ENCODE measurements at places on chromosomes 7 and 10. TPM values are rescaled to one million over a fixed set of nuclear protein-coding genes. Genes with fewer than 3 reads are reported as not detected.
A peak's percentile ranks its signal among the peaks of the same experiment; 100 is the strongest.

DNA sequence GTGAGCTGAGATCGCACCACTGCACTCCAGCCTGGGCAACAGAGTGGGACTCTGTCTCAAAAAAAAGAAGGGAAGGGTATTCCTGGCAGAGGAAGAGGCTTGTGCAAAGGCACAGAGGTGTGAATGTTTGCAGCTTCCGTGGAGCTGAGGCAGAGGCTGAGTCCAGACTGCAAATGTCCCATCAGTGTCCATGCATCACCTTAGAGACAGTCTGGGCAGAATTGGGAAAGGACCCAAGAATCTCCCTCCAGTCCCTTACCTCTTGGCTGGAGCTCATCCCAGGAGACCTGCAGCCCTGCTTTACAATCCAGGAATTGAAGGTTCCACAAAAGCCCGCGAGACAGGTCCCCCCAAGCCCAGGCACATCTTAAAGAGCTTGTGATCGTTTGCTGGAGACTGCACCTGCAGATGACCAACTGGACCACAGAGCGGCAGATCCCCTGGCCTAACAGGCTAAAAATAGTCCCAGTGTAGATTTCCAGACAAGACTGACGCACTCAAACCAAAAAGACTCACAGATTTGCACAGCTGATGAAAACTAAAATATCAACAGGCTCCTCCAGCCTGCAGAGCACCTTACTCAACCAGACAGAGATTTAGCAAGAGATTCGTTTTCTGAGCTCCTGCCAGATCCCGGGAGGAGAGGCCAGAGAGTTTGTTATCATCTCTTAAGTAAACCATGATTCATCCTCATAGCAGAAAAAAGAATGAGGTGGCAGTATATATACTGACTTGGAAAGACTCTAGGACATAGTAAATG is 22.9 kb upstream of the NANOS1 start:
- DNase-seq, result peak; percentile 34

ZNF479 gene
- total RNA-seq, result not detected

- DNase-seq, result no peak
Measured at GRCh38 chr7:45579391-45579801, 5.2 kb downstream of the ADCY1 start.

PPIA gene
- total RNA-seq, result 1,057 TPM

PROSER2 gene
- total RNA-seq, result 71.6 TPM

DNA sequence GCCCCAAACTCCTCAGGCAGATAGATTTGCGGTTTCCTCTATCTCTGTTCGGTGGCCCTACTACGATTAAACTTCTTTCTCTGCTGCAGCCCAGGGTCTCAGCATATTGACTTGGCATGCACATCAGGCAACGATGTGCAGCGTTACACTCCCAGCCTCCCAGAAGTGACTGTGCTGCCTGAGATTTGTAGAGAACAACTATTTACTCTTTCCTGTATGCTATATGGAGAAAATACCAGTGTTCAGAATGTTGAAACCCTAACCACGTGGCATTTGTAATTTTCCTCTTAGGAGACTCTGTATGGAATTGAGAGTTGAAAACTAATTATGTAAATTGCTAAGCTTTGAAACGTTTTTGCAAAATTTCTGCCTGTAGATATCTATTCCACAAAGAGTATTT is 50.9 kb downstream of the GNAI1 start:
- DNase-seq, result no peak

DNA sequence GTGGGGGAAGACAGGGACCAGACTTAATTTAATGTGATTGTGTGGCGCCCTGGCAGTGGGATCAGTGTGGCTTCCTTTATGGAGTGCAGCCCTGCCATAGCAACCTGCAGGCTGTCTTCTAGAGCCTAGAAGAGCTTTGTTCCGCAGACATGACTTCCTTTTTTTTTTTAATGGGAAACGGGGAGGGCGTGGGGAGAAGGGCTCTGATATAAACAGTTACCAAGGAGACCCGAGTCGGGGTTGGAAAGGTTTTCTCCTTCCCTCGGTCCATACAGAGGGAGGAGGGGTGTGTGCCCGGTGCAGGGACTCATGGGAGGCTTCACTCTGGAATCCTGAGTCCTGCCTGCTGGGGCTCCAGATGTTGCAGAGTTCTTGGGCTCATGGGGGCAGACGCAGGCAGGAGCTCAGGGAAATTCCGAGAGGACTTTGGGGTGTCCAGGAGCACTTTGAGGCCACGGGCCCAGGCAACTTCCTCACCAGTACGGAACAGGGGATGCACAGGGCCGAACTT is 26.9 kb downstream of the TMEM120A start:
- DNase-seq, result no peak

GRCh38 chr10:92313750-92314149 is 22.8 kb downstream of the MARCHF5 start:
- DNase-seq, result no peak

DNA sequence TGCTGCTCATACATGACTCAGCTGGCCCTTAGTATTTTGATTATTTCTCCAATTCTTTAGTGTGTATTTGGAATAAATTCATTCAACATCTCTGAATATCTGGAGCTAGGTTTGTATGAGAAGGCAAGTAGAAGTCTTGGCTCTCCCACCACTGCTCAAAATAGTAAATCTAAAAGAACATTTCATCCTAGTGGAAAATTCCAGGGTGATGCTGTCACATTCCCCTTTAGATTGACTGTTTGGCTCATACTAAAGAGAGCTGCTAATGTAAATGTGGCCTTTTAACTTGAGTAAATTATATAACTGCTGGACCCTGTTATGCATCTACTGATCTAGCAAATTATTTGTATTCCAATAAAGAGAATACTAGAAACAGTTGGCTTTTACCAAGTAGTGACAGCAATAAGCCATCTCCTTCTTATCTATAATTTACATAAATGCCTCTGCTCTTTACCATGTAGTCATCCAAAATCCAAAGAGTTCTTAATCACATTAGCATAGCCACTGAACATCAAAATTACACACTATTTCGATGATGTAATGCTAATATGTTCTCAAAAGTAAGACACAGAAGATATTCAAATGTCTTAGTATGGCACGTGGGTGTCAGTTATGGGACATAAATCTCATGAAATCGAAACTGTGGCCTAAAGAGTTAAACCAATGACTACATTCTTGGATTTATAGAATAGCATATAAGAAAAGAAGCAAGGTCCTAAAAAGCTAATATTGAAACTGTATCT is 86.9 kb upstream of the KCND2 start:
- DNase-seq, result no peak

NUDT13 gene
- total RNA-seq, result 10.5 TPM

- DNase-seq, result no peak
Measured at GRCh38 chr7:130970196-130970595, 236.2 kb upstream of the KLF14 start.

DNA sequence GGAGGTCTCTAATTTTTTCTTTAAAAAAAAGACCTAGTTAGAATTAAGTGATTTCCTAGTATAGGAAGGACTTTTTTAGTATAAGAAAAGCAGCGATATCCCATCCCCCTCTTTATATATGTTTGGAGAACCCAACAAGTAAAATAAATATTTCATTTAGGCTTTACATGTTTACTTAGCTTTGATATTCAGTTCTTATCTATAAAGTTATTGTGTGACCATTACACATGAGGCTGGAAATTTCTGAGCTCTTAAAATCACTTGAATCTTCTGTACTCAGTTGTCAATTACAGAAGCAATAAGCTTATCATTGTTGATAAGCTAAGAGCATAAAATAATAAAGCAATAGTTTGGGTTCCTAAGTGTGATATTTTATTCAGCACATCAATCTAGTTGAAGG is 89.7 kb downstream of the AASS start:
- no peak for DNase-seq

DNA sequence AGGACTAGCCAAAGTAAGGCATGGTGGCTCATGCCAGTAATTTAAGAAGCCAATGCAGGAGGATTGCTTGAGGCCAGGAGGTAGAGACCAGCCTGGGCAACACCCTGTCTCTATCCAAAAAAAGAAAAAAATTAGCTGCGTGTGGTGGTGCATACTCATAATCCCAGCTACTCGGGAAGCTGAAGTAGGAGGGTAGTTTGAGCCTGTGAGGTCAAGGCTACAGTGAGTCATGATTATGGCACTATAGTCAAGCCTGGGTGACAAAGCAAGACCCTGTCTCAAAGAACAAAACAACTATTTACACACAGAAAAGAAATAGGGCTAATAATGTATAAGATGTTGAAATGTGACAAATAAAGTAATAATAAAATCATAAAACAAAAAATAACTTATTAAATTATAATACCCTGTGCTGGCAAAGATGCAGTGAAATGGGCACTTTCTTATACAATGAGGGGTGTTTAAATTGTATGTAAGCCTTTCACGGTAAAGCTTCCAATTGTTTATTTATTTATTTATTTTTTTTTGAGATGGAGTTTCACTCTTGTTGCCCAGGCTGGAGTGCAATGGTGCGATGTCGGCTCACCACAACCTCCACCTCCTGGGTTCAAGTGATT is 175.2 kb downstream of the TPST1 start:
- no peak for DNase-seq

- DNase-seq, result no peak
Measured at GRCh38 chr7:43138710-43139109, 26.3 kb downstream of the HECW1 start.

DNA sequence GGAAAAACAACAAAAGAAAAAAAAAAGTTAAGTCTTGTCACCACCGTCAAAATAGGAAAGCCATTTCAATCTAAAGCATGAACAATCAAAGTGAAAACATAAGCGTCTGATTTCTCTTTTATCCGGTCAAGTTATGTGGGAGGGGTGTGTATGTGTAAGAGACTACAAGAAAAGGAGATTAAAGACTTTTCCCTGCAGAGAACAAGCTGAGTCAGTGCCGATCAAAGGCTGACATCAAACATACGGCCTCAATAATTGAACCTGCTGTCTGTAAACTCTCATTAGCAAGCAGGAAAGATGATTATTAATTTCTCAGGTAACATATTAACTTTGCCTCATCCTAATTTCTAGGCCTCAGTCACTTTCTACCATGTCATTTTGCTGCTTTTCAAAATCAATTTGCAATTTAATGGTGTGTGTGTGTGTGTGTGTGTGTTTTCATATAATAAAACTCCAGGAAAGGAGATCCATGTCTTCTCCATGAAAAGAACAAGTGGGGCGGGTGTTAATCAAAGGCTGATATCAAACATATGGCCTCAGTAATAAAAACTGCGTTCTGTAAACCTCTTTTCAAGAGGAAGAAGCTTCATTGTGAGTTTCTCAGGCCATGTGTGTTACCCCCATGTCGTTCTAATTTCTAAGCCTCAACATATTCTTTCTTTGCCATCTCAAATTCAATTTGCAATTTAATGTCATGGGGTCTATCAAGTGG is 649.1 kb upstream of the SORCS1 start:
- no peak for DNase-seq

VAX1 gene
- total RNA-seq, result not detected

DNA sequence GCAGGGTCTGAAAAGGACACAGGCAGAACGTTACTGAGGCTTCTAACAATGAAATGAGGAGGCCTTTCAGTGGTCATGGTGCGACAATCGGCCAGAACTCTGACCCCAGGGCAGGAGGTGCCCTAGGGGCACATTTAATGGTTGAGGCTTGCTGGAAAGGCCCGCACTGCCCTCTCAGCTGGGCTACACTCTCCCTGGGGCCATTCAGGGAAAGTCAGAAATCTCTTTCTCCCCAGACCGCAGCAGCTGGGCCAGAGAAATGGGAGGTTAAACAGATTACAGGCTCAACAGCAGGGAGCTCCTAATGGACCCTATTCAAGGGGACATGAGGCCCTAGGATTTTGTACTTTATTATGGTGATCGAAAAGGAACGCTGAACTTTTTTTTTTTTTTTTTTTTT is 85.6 kb upstream of the FGFR2 start:
- DNase-seq, result no peak

DNA sequence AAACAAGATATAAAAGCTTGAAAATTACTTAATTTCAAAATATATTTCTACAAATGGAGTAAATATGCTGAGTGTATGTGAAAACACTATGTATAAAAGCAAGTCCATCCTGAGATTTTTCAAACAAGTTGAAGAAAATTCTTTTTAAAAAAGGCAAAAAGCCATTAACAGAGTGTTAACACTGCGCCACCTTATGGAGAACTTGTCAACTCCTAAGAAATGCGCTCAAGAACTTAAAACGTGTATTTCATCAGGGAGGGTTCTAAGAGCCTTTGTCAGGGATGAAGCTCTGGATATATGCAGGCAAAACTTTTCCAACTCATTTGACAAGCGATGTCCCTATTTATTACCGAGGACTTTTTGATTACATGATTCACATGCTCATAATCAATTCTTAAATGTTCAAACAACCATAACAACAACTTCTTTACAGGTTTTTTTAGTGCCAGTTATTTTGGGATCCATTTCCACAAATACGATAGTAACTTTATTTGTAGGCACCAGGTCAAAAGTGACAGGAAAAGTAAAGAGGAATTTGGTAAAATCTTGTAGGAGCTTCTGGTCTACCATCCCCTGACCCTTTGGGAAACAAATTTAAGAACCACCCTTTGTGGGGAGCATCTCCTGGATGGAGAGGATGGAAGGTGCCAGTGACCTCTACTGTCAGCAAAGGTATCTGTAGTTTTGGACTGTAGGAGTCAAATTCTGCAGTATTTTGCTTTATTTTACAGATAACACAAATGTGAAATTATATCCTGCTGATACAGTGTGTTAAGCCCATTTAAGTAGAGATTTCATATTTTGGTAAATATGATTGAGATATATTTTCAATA is 23.2 kb downstream of the CALCR start:
- DNase-seq, result no peak

DNA sequence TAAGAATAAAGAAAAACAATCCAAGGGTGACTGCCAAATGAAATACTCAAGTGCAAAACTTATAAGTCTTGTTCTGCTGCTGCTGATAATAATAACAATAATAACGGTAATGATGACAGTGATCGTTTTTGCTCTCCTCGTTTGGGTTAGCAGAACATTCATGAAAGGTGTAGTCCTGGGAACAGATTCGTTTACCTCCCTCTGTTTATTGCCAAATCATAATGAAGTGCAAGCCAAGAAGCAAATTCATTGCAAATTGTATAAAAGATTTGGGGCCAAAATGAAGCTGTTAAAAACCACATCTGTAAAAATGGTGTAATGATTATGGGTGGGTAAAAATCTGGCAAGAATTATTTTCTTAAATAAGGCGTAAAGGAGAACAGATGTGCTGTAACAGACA is 587.2 kb upstream of the MKI67 start:
- no peak for DNase-seq

All from tibial nerve (tissue), 4 donors.